Effector memory CD4-positive, alpha-beta T cell (primary cell): ENCODE measurements at places on chromosomes 12 and 14.

DNA sequence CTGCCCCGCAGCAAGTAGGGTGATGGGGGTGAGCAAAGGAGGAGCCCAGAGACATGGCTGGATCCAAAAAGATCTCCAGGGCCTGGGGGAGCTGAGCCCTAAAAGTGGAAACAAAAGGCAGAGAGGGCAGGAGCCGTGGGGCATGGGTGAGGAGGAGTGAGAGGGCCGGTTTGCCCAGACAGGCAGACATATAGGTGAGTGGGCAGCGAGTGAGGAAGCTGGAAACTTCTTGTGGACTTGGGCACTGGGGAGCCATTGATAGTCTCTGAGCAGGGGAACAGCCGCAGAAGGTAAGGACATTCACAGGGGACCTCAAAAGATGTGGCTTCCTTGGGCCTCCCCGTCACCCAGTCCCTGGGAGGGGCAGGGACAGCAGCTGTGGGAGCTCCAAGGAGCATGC is 16.8 kb upstream of the TMEM119 start:
- no peak for DNase-seq

DNA sequence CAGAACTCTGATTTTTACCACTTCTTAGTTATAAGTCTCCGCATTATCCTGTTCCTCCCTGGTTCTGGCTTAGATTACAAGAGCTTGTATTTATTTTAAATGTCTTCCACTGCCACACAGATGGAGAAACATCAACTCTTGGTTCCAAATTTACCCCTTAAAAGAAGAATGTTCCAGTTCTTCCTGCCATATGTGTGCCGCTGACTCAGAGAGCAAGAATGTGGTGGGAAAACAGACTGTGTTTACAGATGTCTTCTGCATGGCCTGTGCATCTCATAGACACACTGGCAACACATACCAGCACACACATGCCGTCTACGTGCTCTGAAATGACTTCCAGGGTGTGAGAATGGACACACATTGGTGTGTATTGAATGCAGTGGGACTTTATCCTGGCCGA is 383.0 kb downstream of the LRIG3 start:
- no peak for DNase-seq

- no peak for DNase-seq
Observed at GRCh38 chr12:57208631-57209282, 7.8 kb upstream of the NXPH4 start.

- no peak for DNase-seq
Observed at GRCh38 chr12:1500095-1500801, 94.1 kb downstream of the FBXL14 start.

DNA sequence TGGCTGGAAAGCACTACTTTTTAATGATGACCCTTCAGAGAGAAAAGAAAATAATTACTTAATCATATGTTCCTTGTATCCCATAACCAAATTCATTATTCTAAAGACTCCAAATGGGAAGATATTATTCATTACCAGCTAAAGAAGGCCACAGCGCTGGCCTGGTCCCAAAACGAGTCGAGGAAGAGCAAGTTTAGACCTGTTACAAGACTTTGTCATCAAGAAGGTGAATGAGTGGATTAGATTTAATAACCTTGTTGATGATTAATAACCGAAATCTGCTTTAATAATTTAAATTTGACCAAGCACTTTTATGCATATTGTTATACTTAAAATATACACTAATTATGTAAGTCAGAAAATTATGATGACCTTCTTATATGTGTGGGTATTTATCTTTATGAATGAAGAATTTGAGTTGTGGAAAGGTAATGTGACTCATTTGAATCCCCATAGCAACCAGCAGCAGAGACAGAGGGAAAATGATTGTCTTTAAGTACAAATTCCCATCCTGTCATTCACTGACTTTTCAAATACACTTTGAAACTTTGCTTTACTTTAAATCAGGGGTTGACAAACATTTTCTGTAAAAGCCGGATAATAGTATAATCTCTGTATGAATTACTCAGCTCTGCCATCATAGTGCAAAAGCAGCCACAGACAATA is 200.3 kb upstream of the NPAS3 start:
- no peak for DNase-seq

- DNase-seq, result no peak
Observed at GRCh38 chr12:38160318-38161122, 156.1 kb upstream of the ALG10B start.

DNA sequence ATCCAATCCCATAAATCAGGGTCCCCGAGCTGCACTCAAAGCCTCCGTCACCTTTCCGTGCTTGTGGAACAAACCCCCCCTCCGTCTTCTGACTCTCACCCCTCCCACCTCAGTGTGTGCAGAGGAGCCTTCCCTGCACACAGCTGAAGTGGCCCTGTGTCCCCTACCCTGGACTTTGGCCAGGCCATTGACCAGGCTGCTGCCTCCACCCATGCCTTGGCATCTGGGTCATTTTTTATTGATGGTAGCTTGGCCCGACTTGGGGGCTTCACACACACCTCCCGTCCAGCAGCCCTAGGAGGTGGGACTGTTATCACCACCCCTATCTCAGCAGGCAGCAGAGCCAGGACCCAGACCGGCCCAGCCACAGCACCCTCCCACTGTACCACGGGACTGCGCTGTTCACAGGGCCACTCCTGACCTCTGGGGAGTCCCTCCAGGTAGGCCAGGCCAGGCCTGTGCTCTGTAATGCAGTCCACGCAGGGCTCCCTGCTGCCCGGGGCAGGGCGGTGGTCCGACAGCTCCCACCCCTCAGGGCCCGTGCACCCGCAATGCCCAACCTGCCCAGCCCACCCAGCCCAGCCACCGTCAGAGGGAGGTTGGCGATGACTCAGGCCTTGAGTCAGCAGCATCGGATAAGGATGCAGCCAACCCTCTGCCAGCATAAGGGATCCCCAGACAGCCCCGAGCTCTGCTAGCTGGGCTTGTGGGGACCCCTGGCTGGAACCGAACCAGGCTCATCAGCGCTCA is 9.2 kb upstream of the INF2 start:
- DNase-seq, result no peak

DNA sequence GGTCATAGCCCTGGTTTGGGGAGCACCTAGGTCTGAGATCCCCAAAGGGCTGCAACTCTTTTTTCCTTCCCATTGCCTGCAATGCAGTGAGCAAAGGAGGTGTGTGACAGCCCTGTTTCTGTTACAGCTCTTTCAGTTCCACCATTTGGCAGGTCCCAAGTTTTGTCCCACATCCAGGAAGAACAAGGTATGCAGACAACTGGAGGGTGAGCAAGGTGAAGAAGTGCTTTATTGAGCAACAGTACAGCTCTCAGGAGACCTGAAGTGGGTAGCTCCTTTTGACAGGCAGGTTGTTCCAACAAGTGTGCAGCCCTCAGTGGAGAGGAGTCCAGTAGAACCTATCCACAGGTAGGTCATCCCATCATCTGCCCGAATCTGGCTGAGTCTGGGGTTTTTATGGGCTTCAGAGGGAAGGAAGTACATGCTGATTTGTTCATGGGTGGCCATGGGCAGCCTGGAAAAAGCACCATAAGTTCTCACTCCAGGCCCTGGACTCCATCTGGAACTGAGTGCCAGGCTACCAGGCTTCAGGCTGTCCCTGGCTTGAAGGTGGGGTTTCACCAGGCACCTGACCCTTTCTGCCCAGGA is 62.8 kb upstream of the NAV3 start:
- DNase-seq, result no peak

- no peak for DNase-seq
Observed at GRCh38 chr12:132225214-132225613, 81.0 kb downstream of the NOC4L start.

DNA sequence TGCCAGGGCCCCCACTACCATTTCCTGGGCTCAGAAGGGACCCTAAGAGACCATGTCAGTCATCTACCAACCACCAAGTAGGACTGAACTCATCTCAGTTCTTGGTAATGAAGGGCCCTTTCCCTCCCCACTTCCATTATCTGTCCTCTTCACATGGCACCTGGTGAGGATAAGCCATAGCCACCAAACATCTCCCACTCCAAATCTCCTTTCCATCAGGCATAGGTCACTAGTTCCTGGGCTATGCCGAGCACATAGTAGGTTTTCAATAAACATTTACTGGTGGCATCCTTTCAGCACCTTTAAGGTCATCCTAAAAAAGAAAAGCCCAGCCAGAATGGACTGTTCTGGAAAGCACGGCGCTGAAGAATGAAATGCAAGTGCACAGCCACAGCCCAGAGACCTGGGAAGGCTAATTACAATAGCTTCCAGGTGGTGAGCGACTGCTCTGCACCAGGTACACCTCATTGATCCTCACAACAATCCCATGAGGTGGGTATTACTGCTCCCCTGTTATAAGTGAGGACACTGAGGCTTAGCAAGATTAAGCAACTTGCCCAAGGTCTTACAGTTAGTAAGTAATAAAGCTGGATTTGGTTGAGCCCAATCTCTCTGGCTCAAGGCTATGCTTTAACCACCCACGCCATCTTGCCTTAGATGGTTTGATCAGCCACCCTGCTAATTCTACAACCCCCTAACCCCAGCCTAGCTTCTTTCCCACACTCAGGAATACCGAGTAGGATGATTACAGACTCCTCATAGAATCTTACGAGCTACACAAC is 4.6 kb downstream of the SMUG1 start:
- DNase-seq, result no peak

- DNase-seq, result no peak
Observed at GRCh38 chr12:116517431-116518045, 41.6 kb upstream of the MAP1LC3B2 start.

DNA sequence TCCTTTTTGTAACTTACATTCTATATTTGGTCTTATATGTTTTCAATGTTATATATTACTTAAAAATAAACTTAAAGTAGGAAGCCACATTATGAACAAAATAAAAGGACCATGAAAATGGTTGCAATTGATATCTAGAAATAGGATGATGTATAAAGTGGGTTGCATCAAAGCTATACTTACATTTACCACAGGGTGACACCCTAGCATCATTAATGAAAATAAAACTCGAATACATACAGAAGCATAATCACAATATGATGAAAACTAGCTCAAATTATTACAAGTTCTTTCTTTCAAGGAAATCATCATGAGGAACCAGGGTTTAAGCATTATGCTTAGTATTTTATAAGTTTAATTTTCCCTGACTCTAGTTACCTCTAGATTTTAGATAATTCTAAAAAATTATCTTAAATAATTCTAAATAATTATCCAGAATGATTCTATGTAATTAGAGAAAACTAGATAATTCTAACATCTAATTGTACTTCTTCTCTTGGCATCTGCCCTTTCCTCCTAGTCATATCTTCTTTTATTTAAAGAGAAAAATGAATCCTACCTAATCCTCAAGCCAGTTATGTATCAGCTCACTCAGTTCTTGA is 31.2 kb downstream of the TAS2R7 start:
- no peak for DNase-seq

GRCh38 chr12:110316861-110317260 is 35.8 kb downstream of the ATP2A2 start:
- no peak for DNase-seq

DNA sequence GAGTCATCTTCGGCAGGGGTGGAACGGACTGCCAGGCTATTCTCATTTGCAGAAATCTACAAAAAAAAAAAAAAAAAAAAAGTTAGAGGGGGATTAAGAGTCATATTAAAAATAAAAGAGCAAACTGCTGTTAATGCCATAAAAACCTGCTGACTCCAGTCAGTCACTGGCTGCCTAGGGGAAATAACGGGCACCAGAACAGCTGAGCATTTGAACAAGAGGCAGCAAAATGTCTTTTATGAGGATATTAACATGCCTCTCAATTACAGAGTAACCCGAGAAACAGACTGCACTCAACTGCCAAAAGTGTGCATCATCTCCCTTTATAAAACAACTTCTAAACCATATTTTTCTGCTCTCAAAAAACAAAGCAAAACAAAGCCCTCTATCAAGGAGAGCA is 28.7 kb upstream of the CERS5 start:
- DNase-seq, result no peak

DNA sequence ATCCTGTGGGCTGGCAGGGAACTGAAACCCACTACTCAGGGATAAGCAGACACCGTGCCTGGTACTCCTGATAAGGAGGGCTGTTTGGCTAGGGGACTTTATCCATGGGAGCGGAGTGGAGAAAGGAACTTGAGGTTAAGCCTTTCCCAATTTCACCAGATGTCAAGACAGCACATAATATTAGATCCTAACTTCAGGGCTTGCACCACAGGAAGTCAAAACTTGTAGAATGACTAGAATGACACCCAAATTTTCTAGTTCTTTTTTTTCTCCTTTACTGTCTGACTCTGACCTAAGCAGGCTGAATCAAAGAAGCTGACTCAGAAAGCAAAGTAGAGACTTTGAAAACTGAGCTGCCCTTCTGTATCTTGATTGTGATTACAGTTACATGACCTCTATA is 7.1 kb upstream of the CGRRF1 start:
- DNase-seq, result no peak

GRCh38 chr12:130947028-130947613 is 6.6 kb upstream of the ADGRD1 start:
- DNase-seq, result no peak
